ENCODE measurements at places on chromosomes 4 and X. TPM values are rescaled to one million over a fixed set of nuclear protein-coding genes. Genes with fewer than 3 reads are reported as not detected.
A peak's percentile ranks its signal among the peaks of the same experiment; 100 is the strongest.

DNA sequence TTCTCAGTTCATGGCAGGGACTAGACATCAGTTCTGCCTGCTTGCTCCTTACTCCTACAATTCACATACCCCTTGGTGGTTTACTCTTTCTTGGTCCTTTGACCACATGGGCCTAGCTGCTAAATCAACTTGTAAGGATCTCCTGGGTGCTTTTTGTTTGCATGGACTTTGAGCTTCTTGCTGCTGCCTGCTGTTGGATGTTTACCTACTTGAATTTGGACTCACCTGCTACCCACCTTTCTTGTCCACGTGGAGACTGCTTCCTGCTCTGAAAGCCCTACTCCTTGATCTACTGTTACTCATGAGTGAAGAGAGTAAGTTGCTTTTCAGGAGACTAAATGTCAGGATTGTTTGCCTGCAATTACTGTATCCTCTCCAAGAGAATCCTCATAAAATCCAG, 15.2 kb upstream of the ARHGAP24 start:
- no peaks in the 10 kb centered on the region for H3K36me3 ChIP-seq
- H3K4me1 ChIP-seq, result no peaks in the 10 kb centered on the region
- no peak for DNase-seq
- H3K27ac ChIP-seq, result no peak overlapping the region

DNA sequence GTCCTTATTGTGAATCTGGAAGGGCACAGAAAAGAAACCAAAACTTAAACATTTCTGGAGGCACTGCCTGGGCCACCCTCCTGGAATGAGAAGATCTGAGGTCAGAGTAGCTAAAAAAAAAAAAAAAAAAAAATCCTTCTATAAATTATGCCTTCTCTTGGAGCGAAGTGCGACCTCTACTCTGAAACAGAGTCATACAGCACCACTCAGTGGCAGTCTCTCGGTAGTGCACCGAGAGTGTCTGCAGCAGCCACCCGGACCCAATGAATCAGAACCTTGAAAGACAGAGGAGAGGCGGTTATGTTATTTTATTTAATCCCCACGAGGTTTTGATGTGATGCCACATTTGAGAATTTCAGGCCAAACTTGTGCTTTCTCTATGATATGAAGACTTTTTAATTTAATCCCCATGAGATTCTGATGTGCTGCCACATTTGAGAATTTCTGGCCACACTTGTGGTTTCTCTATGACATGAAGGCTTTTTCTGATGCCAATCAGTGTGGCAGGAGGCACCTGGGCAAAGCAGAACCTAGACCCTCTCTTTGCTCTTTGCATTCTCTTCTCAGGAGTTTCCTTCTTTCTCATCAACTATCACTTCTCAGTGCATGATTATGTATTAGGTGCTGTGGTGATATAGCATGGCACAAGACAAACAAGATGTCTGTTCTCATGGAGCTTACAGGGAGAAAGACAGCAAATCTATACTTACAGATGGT, 5.6 kb upstream of the CT47C1 start:
- no peak overlapping the region for H3K4me3 ChIP-seq
- no peak overlapping the region for H3K27ac ChIP-seq
- DNase-seq, result peak; percentile 51
- H3K36me3 ChIP-seq, result no peaks in the 10 kb centered on the region

- DNase-seq, result no peak
- H3K4me1 ChIP-seq, result no peaks in the 10 kb centered on the region
- no peaks in the 10 kb centered on the region for H3K27me3 ChIP-seq
- no peaks in the 10 kb centered on the region for H3K36me3 ChIP-seq
- H3K27ac ChIP-seq, result no peak overlapping the region
Measured at GRCh38 chr4:62923783-62924182, 1485.5 kb downstream of the TECRL start.

The EXOC1 gene
- 34.7 TPM for total RNA-seq

The OCRL gene
- total RNA-seq, result 3.1 TPM

The WWC2 gene
- total RNA-seq, result 3.6 TPM

The GUCY1A1 gene
- total RNA-seq, result 0.28 TPM

GRCh38 chr4:183599284-183599683, 59.7 kb downstream of the RWDD4 start:
- no peak overlapping the region for H3K4me3 ChIP-seq
- H3K36me3 ChIP-seq, result no peaks in the 10 kb centered on the region
- H3K4me1 ChIP-seq, result no peaks in the 10 kb centered on the region
- H3K27ac ChIP-seq, result no peak overlapping the region
- no peak for DNase-seq

DNA sequence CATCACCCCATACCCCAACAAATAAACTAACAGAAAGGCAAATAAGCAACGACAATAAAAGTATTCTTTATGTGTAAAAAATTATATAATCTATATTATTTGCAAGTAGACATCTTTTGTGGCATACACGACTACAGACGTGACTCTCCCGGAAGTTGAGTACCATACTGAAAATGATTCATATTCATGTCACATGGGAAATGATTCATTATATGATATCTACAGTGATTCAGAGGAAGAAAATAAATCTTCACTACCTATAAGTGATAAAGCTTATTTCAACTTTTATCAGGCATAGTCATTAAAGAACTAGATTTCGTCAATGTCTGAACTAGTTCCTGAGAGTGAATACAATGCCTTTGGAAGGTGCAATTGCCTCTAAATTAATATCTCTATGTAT, 4.6 kb upstream of the ANTXR2 start:
- peaks cover 62% of the 10 kb centered on the region for H3K4me1 ChIP-seq
- DNase-seq, result no peak
- peak overlapping the region; percentile 14 for H3K27ac ChIP-seq
- H3K27me3 ChIP-seq, result peaks cover 48% of the 10 kb centered on the region

DNA sequence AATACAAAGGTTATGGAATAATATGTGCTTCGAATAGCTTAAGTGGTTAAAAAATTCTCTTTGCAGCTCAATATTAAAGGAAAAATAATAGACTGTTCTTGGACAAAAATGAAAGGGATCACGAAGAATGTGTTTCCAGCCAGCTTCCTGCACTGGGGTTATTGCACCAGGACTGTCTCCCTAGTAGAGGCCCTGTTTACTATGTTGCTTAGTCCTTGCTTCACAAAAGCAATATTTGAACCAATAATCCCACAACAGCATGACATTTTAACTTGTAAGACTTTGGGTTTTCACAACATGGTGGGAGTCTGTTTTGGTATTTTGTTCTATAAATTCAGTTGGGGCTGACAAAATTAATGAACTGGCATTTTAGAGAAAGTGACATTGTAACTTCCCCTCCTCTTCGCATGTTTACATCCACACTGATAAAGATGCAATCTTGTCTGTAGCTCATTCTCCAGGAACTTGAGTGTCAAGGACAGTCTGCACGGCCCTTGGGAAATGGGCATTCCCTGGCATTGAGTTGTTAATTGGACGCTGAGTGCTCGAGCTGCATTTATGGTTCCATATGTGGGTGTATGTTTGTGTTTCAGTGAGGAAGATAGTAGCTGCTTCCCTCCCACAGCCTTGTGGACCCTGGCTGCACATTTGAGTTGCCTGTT, 39.0 kb downstream of the SHROOM2 start:
- H3K27me3 ChIP-seq, result peaks cover 52% of the 10 kb centered on the region
- no peak overlapping the region for H3K4me3 ChIP-seq

- no peaks in the 10 kb centered on the region for H3K36me3 ChIP-seq
- no peaks in the 10 kb centered on the region for H3K27me3 ChIP-seq
- no peak overlapping the region for H3K27ac ChIP-seq
Measured at GRCh38 chr4:11866391-11866790, 437.7 kb upstream of the HS3ST1 start.

The P2RY4 gene
- 0.69 TPM for total RNA-seq

GRCh38 chr4:27316176-27316575, 455.5 kb downstream of the STIM2 start:
- no peak overlapping the region for H3K4me3 ChIP-seq
- no peak overlapping the region for H3K27ac ChIP-seq
- no peaks in the 10 kb centered on the region for H3K4me1 ChIP-seq
- H3K36me3 ChIP-seq, result no peaks in the 10 kb centered on the region

- peaks cover 3% of the 10 kb centered on the region for H3K36me3 ChIP-seq
- H3K27ac ChIP-seq, result no peak overlapping the region
- H3K4me1 ChIP-seq, result peaks cover 13% of the 10 kb centered on the region
- H3K27me3 ChIP-seq, result no peaks in the 10 kb centered on the region
- no peak overlapping the region for H3K4me3 ChIP-seq
Measured at GRCh38 chr4:6806924-6807626, 24.5 kb downstream of the KIAA0232 start.

GRCh38 chrX:148284056-148284455, 216.4 kb upstream of the AFF2 start:
- H3K27me3 ChIP-seq, result no peaks in the 10 kb centered on the region
- H3K36me3 ChIP-seq, result peaks cover 3% of the 10 kb centered on the region
- DNase-seq, result no peak
- H3K27ac ChIP-seq, result no peak overlapping the region

The UPF3B gene
- 25.6 TPM for total RNA-seq

GRCh38 chr4:75655562-75655961, 17.6 kb downstream of the G3BP2 start:
- H3K36me3 ChIP-seq, result peaks cover 10% of the 10 kb centered on the region
- DNase-seq, result no peak
- H3K27ac ChIP-seq, result peak overlapping the region; percentile 94
- H3K4me3 ChIP-seq, result peak overlapping the region; percentile 84
- peaks cover 59% of the 10 kb centered on the region for H3K4me1 ChIP-seq

The EVC2 gene
- 0.46 TPM for total RNA-seq

- peak overlapping the region; percentile 62 for H3K4me3 ChIP-seq
- no peaks in the 10 kb centered on the region for H3K36me3 ChIP-seq
Measured at GRCh38 chrX:109535578-109535977, 1.1 kb upstream of the NXT2 start.

DNA sequence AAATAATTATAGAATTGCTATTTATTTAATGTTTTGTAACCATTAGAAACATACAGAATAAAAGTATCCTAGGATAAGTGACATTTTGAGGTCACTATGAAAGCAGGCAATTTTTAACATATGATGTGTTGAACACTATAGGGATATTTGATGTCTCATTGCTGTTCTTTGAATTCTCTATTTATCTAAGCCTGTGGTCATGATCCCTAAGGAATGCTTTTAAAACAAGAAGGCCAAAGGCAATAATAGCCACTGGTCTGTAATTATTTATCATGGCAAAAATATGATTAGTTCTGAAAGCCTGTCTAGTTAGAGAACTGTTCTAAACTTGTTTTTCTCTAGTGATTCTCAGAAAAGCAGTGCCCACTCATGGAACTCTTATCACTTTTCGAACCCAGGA, 186.6 kb downstream of the RPA4 start:
- no peaks in the 10 kb centered on the region for H3K36me3 ChIP-seq
- DNase-seq, result no peak
- peaks cover 9% of the 10 kb centered on the region for H3K27me3 ChIP-seq
- H3K4me1 ChIP-seq, result no peaks in the 10 kb centered on the region
- no peak overlapping the region for H3K4me3 ChIP-seq

The LRCH2 gene
- not detected for total RNA-seq

- no peak for DNase-seq
- H3K4me3 ChIP-seq, result no peak overlapping the region
- H3K27me3 ChIP-seq, result peaks cover 12% of the 10 kb centered on the region
- H3K36me3 ChIP-seq, result no peaks in the 10 kb centered on the region
Measured at GRCh38 chrX:31383991-31384390, 312.1 kb upstream of the FTHL17 start.

DNA sequence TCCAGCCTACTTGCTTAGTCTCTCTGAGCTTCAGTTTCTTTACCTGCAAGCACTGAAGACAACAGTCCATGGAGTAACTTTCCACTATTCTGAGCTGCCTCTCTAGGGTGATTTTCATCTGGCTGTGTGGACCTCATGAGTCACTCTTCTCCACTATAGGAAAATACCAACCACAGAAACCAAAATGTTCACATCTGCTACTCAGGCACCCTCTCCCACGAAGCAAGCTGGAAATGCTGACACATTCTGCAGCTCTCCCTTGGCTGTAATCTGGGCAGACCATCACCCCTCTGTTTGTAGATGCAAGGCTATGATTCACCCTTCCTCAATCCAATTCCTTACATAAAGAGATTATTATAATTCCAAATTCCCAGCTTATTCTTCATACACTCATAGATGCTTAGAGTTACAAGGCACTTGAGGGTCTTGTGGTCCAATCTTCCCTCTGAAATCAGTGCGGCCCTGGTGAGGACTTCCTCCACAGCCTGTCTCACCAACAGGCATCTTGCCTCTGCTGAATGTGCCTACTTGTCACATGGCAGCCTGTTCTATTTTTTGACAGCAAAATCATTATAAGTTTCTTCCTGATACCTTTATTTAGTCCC, 97.0 kb upstream of the LNX1 start:
- peaks cover 57% of the 10 kb centered on the region for H3K27me3 ChIP-seq
- DNase-seq, result peak; percentile 5
- peaks cover 11% of the 10 kb centered on the region for H3K4me1 ChIP-seq
- no peaks in the 10 kb centered on the region for H3K36me3 ChIP-seq
- H3K27ac ChIP-seq, result no peak overlapping the region
- no peak overlapping the region for H3K4me3 ChIP-seq

DNA sequence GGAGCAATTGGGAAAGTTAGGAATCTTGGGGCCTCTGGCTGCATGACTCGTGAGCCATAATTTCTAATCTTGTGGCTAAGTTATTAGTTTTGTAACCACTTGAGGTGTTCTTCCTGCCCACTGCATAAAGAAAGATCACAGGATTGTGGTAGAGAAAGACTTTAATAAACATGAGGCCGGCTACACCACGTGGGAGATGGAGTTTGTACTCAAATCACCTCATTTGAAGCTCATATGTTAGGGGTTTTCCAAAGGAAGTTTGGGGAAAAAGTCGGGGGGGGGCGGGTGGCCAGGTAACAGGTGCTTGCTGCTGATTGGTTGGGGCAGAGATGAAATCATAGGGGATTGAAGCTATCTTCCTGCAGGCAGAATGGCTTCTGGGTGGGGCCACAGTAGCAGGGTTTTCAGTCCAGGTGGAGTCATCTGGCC, 287.8 kb downstream of the ZNF674 start:
- H3K27me3 ChIP-seq, result no peaks in the 10 kb centered on the region
- H3K4me3 ChIP-seq, result no peak overlapping the region
- no peak overlapping the region for H3K27ac ChIP-seq

GRCh38 chrX:19017271-19017670, 33.4 kb upstream of the PHKA2 start:
- no peaks in the 10 kb centered on the region for H3K4me1 ChIP-seq
- DNase-seq, result no peak
- no peak overlapping the region for H3K4me3 ChIP-seq
- H3K36me3 ChIP-seq, result no peaks in the 10 kb centered on the region
- H3K27me3 ChIP-seq, result no peaks in the 10 kb centered on the region
- H3K27ac ChIP-seq, result no peak overlapping the region
